ENCODE measurements at places on chromosomes 13 and 19.

- no peak for DNase-seq
Observed at GRCh38 chr13:94176561-94176960, 302.9 kb downstream of the DCT start.

DNA sequence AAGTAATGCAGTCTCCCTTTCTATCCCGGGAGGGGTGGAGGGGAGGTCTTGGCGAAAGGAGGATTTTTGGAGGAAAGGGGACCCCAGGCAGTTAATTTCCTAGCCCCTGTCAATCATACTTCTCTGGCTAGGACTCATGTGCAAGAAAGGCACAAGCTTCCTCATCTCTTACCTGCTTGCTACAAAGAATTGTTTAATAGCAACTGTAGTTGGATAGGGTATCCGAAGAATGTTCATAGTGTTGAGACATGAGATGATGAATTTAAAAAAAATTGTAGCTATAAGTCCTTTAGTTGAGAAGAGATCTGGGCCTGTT, 525 bp downstream of the BORA start:
- no peak for DNase-seq

DNA sequence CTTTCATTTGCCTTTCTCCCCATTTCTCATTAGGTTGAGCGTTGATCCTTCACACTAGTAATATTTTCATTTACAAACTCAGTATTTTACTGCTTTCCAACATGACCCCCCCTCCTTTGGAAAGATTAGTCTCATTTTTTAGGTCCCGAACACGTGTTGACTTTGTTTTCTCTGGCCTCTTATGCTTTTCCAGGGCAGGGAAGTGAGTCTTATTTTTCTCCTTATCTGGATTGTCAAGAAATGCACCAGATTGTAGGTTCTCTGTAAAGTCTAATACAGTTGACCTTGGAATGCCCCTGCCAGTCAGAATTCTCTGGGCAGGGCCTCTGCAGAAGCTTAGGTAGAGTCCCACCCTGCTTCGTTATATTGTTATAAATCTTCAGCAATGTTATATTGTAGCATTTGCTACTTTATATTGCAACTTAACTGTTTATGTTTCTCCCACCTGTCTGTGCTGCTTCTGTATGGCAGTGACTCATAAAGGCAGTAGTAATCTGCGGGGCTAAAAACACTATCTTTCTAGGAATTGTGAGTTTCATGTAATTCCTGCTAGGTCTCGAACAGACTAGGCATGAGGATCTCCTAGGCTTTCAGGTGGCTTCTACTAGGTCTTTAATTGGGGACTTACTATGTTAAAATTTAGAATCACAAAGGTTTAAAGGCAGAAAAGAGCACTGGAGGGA, 2.0 kb downstream of the TDRD3 start:
- no peak for DNase-seq

- DNase-seq, result no peak
Observed at GRCh38 chr13:100440751-100441425, 147.7 kb downstream of the GGACT start.

- no peak for DNase-seq
Observed at GRCh38 chr13:26280295-26280694, 26.4 kb downstream of the CDK8 start.

DNA sequence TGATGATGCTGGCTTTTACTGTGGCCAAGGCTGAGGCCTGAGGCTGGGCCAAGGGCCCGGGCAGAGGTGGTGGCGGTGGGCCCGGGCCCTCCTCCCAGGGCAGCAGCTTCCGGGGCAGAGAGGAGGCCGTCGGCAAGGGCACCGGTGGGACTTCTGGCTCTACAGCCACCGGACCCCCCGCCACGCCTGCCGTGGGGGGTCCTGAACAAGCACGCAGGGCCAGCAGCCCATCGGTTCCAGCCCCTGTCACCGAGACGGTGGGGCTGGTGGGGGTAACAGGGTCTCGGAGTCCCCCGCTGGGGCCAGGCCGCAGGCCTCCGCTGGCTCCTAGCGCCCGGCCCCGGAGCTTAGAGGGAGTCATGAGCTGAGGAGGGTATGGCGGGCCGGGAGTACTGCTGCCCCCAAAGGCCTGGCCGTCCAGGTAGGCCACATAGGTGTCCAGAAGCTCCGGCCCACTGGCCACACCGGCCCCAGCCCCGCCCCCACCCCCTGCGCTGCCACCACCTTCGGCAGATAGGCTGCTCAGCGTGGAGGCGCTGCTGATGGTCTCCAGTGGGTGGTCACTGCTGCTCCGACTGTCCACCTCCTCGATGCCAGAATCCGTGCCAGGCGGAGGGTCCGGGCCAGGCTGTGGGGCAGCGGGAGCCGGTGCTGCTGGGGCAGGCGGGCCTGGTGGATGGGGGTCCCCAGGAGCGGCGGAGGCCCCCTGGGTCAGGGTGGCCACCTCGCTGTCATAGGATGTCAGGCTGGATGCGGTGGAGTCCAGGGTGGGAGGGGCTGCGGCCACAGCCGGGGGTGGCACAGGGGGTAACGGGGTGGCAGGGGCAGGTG, 17.3 kb downstream of the C19orf81 start:
- no peak for DNase-seq

- DNase-seq, result no peak
Observed at GRCh38 chr13:92864584-92865284, 361.9 kb upstream of the GPC6 start.

GRCh38 chr13:59568306-59568705, 595.4 kb downstream of the DIAPH3 start:
- no peak for DNase-seq

GRCh38 chr19:36574741-36575140, 1.6 kb upstream of the ZNF529 start:
- DNase-seq, result no peak

DNA sequence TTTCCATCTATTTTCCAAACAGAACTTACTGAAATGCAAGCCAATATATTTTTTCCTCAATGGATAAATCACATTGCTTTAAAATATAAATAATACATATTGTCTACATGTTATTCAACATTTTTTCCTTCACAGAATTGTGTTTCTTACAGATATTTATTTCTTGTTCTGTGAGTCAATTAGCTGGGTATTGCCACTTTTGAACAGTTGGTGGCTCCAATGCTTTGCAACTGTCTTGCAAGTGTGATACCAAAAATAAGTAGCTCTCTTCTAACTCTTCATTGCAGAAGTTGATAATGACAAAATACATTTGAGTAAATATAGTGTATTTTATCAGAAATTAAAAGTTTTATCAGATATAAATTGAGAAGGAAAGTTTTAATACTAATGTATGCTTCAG, 17.1 kb upstream of the GPC5 start:
- no peak for DNase-seq

DNA sequence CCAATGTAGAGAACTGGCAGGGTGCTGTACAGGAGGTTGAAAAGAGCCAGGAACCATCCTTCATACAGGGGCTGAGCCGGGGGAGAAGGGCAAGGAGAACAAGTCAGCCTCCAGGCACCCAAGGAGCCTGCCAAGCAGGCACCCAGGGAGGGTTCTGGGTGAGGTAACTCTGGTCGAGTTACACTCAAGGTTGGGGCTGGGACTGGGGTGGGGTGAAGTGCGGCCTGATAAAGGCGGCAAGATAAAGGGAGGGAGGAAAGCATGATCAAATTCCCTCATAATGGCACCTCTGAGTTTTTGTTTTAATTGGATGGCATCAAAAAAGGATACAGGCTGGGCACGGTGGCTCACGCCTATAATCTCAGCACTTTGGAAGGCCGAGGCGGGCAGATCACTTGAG, 25.0 kb downstream of the ATP8B3 start:
- no peak for DNase-seq

GRCh38 chr13:54884682-54885081, 1856.1 kb downstream of the OLFM4 start:
- no peak for DNase-seq

Measured in activated T-helper 1 cell treated with anti-CD3 and anti-CD28 coated beads, Interleukin-2, amount 50 U/mL, for 16 hours (primary cell).